ENCODE measurements at places on chromosomes 11 and 22. TPM values are rescaled to one million over a fixed set of nuclear protein-coding genes. Genes with fewer than 3 reads are reported as not detected.

- no peak for DNase-seq
- no peak overlapping the region for H3K4me3 ChIP-seq
- no peaks in the 10 kb centered on the region for H3K27me3 ChIP-seq
- no peaks in the 10 kb centered on the region for H3K4me1 ChIP-seq
- H3K36me3 ChIP-seq = no peaks in the 10 kb centered on the region
- H3K27ac ChIP-seq = no peak overlapping the region
These were observed 132.0 kb downstream of the ELP4 start for GRCh38 chr11:31641477-31642062.

DNA sequence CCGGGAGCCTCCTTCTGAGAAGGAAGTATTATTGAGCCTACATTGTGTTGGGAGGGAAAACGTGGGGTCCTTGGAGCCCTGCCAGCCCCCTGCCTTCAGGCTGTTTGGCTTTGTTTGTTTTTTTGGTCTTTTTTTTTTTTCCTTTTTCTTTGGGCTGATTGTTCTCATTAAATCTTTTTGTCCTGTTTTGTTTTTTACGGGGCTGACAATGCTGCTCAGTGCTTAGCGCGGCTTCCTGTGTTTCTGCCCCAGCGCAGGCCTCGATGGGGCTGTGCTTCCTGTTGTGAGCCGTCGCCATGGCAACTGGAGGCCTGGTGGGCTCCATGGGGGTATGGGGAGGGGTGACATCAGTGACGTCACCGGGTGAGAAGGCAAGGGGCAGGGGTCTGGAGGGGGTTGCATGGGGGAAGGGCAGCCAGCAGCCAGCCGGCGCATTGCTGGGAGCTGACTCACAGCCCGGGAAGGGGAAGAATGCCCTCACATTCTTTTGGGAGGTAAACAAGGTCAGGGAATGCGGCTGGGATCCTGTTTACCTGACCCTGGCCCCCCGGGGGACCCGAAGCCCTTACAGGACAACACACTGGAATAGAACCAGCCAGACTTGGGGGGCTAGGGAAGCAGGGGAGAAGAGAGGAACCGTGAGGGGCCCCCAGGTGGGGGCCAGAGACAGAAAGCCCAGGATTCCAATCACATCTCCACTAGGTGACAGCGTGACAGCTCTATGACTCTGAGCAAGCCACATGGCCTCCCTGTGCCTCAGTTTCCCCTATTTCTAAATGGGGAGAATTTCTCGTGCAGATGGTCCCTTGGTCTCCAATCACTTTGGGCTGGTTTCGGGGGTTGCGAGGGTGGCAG, 22.2 kb upstream of the CBX7 start:
- no peak overlapping the region for H3K4me3 ChIP-seq
- no peak overlapping the region for H3K27ac ChIP-seq
- no peaks in the 10 kb centered on the region for H3K36me3 ChIP-seq
- DNase-seq = peak; percentile 73

The FUT4 gene
- polyA plus RNA-seq = 6.5 TPM

The GANAB gene
- 80.1 TPM for polyA plus RNA-seq

DNA sequence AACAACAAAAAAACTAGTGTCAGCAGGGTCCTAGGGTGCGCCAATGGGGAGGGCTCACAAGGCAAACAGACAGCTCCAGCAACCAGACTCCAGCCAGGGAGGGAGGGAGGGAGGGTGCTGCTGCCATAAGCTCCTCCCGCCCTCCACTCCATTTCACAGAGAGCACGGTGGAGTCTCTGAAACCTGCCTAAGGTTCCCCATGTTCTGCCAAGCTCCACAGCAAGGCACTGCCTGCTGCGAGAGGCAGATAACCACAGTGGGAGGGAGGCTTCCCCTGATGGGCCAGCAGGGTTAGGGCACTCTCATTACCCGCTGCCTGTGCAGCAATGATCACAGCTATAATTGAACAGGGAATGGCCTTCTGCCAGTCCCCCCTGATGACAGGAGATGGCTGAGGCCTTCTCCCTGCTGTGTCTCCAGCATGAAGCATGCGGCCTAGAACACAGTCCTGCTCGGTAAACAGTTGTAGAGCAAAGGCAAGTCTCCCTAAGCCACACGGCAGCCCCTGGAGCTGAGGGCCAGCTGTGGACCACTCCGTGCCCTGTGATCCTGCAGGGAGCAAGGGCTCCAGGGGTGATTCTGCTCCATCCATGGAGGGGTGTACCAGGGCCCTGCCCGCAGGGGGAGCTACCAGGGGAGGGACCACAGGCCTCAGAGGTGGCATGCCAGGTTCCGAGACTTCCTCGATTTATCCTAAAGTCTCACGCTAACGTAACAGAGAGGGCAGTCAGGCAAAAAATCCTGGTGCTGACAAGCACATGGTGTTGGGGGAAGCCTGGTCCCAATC, 42.9 kb downstream of the PC start:
- no peak for DNase-seq
- H3K4me1 ChIP-seq = peaks cover 17% of the 10 kb centered on the region
- no peak overlapping the region for H3K4me3 ChIP-seq
- no peaks in the 10 kb centered on the region for H3K27me3 ChIP-seq
- H3K27ac ChIP-seq = no peak overlapping the region

- H3K4me3 ChIP-seq = no peak overlapping the region
- DNase-seq = no peak
- no peaks in the 10 kb centered on the region for H3K4me1 ChIP-seq
- no peaks in the 10 kb centered on the region for H3K36me3 ChIP-seq
These were observed 334.8 kb downstream of the GUCY1A2 start for GRCh38 chr11:106683435-106683834.

The POU2F3 gene
- not detected for polyA plus RNA-seq

DNA sequence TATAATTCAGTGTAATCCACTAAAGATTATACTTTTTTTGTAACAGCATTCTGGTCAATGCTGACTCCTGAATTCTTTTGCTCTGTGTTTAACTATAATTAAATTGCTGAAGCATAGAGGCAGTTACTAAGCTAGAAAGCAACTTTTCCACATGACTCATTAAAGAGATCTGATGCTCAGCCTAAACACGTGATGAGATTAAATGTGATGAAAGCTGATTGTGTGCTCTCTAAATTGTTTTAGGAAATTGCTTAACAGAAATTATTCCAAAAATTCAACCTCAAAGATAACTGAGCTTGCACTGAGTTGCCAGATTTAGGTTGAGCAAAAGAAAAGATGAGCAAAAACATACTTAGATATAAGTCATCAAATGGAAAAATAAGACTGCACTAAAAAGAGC, 1033.6 kb downstream of the FAM181B start:
- no peak for DNase-seq
- H3K27ac ChIP-seq = no peak overlapping the region
- H3K27me3 ChIP-seq = no peaks in the 10 kb centered on the region
- H3K36me3 ChIP-seq = no peaks in the 10 kb centered on the region
- no peak overlapping the region for H3K4me3 ChIP-seq

Data from CD14-positive monocyte (primary cell).